ENCODE measurements at places on chromosomes 6 and 20. TPM values are rescaled to one million over a fixed set of nuclear protein-coding genes. Genes with fewer than 3 reads are reported as not detected.

The PNLDC1 gene
- polyA plus RNA-seq: 1.2 TPM

The TBX18 gene
- polyA plus RNA-seq: 7.2 TPM

The FOXA2 gene
- not detected for polyA plus RNA-seq

GRCh38 chr20:44448753-44449546, 26.7 kb upstream of the TTPAL start:
- no peak for DNase-seq

The STXBP5 gene
- polyA plus RNA-seq: 7.2 TPM
